ENCODE measurements at places on chromosomes 7 and 10.

DNA sequence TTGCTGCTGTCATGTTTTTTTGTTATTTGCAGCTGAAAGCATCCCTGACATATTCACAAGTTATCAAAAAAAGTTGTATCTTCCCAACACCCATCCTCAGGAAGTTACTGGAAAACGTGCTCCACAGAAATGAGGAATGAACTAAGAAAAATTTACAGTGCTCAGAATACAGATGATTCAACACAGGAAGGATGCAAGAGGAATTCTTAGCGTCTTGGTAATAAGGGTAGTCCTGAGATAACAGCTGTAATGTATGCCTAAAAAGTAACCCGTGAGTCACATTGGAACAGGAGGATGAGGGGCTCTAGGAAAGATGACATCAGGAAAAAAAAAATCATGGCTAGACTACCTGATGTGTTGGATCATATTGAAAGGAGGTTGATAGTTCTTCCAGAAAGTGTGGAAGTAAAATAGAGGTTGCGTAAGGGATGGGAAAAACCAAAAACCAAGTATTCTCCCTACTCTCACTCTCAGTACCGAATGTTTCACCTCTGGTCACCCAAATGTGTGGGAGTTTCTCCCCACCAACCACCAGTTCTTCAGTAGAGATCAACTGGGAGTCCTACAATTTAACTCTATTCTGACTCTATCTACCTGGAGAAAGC, 3.9 kb downstream of the ADAM12 start:
- peaks cover 5% of the 10 kb centered on the region for H3K4me1 ChIP-seq
- H3K27me3 ChIP-seq = no peaks in the 10 kb centered on the region
- H3K27ac ChIP-seq = no peak overlapping the region
- no peak for DNase-seq

DNA sequence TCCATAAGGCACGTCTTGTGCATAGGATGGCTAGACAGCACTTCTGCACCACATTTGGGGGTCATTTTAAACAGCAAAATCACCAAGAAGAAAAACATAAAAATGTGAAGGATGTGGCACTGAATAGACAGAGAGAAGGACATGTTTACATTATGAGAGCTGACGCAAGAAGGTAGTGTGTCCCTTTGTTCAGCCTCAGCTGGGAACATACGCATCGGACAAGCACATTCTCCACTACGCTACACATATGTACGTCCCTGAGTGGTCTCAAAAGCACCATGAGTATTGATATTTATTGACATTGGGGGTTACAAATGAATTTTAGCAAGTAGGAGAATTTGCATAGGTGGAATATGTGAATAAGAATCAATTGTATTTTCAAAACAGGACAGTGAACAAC, 20.2 kb downstream of the DDC start:
- no peaks in the 10 kb centered on the region for H3K36me3 ChIP-seq
- no peaks in the 10 kb centered on the region for H3K27me3 ChIP-seq
- H3K27ac ChIP-seq = no peak overlapping the region
- no peak overlapping the region for H3K4me3 ChIP-seq
- H3K4me1 ChIP-seq = no peaks in the 10 kb centered on the region
- no peak for DNase-seq

DNA sequence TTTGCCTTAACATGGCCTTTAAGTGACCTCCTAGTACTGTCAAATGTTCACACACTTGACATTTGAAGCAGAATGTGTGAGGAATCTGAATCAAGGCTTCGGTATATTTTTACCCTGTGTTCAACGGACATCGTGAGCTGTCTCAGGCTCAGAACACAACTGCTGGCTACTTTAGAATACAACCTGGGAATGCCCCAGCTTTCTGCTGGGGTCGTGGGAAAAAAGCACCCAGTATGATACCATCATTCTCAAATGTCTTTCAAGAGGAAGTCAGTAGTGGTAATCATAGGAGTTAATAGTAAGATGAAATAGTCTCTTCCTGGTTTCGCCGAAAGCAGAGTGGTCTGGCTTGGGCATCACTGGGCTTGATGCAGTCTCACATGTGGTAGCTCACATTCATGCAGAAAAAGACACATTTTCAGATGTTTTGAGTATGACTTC, 67.2 kb downstream of the CREB5 start:
- H3K27me3 ChIP-seq = no peaks in the 10 kb centered on the region
- no peak overlapping the region for H3K27ac ChIP-seq
- no peak for DNase-seq

GRCh38 chr7:11450281-11450680, 381.7 kb downstream of the THSD7A start:
- no peak overlapping the region for H3K27ac ChIP-seq
- no peaks in the 10 kb centered on the region for H3K36me3 ChIP-seq
- DNase-seq = no peak
- no peaks in the 10 kb centered on the region for H3K4me1 ChIP-seq
- H3K27me3 ChIP-seq = no peaks in the 10 kb centered on the region

- H3K27me3 ChIP-seq = no peaks in the 10 kb centered on the region
- no peak for DNase-seq
- H3K4me1 ChIP-seq = no peaks in the 10 kb centered on the region
- no peaks in the 10 kb centered on the region for H3K36me3 ChIP-seq
These were observed 221.3 kb downstream of the PAXIP1 start for GRCh38 chr7:154781369-154782303.

DNA sequence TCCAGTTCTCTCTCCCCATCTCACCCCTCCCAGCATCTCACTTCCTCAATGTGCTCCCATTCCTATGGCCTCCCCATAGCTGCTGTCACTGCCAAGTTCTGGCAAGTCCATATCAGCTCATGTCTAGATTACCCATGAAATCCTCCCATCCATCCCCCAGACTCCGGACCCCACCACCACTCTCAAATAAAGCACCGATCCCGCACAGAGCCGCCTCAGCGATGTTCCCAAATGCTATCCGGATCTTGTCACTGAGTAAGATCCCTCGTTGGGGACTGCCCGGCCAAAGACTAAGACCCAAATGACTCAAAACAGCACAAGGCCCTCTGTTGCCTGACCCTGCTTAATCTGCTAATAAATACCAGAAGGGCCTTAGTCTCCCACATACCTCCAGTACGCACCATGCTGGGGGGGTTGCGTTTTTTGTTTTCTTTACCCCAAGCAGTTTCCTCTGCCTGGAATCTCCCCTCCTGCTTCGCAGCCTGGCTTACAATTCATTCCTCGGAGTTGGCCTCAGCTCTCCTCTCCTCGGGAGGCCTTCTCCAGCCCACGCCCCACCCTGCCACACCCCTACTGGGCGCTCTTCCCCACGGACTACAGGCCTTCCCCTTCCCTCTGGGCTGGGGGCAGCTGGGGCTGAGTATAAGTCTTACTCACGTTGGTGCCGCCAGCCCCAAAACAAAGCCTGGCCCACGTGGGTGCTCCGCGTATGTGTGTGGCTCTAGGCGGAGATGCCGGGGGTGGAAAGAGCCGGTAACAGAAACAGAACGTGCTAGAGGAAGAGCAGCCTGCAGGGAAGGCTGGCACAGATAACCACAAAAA, 1.8 kb upstream of the DUSP5 start:
- H3K27ac ChIP-seq = no peak overlapping the region
- H3K36me3 ChIP-seq = no peaks in the 10 kb centered on the region
- no peaks in the 10 kb centered on the region for H3K4me1 ChIP-seq
- no peaks in the 10 kb centered on the region for H3K27me3 ChIP-seq

GRCh38 chr7:135970682-135971365, 6.3 kb downstream of the MTPN start:
- H3K4me3 ChIP-seq = no peak overlapping the region
- H3K27me3 ChIP-seq = no peaks in the 10 kb centered on the region
- no peak overlapping the region for H3K27ac ChIP-seq
- DNase-seq = no peak
